ENCODE measurements at places on chromosomes 2 and 18. TPM values are rescaled to one million over a fixed set of nuclear protein-coding genes. Genes with fewer than 3 reads are reported as not detected.

The DSG1 gene
- 0.72 TPM for total RNA-seq

The CNPPD1 gene
- total RNA-seq, result 30.9 TPM

The ST3GAL5 gene
- 13.6 TPM for total RNA-seq

The TMEM163 gene
- 0.72 TPM for total RNA-seq
